ENCODE measurements at places on chromosomes 16 and 17.

DNA sequence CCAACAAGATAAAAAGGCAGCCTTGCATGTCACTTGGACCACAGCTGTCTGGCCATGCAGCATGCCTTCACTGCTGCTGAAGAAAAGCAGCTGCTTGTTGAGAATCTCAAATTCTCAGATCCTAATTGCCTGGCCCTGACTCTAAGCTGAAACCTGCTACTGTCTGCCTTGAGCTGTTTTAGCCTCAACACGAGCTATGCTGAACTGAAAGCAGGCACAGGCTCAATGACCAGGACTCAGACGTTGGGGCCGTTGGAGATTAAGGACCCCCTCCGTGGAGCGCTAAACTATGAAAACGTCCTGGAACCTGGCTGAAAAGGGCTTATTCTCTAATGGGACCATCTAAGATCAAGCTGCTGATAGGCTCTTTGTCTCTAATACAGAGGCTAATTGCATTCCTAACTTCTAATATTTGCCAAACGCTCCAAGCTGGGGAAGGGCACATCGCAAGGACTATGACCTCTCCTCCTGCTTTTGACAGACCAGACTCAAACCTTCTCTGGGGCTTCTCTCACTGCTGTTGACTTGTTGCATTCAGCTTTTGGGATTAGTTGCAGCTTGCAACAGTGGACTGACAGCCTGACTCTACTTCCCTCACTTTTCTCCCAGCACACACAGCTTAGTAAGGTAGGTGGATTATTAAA, 4.6 kb upstream of the PLK1 start:
- DNase-seq, result no peak

- no peak for DNase-seq
Observed at GRCh38 chr17:4125552-4125951, 17.3 kb downstream of the ZZEF1 start.

GRCh38 chr17:75472119-75472518, 15.7 kb downstream of the TMEM94 start:
- no peak for DNase-seq

DNA sequence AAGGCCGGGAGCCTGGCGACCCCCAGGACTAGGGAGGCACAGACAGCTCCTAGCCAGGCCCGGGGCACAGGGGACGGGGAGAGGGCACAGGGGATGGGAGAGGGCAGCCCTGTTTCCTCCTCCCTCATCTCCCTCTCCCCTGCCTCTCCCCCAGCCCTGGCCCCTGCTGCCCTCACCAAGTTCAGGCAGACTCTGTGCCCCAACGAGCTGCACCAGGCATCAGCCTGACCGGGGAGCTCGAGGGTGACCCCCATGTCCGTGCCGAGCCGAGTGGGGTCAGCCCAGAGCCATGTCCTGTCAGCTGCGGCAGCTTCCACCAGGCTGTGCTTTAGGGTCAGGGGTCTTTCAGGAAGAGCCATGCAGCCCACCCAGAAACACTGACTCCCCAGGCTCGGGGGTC, 6.0 kb downstream of the CDH15 start:
- no peak for DNase-seq

- peak; percentile 52 for DNase-seq
Observed at GRCh38 chr16:68319185-68319908, 8.5 kb downstream of the PRMT7 start.

DNA sequence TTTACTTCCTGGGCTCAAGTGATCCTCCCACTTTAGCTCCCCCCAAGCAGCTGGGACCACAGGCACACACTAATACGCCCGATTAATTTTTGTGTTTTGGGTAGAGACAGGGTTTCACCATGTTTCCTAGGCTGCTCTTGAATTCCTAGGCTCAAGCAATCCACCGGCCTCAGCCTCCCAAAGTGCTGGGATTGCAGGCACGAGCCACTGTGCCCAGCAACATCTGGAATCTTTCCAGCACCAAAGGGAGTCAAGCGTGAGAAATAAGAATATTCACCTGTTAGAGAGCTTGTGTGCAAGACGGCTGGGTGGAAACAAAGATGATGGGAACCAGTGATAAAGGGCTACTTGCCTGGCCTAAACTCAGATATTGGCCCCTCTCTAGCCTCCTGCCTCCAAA, 14.2 kb upstream of the ALOX12B start:
- no peak for DNase-seq

- no peak for DNase-seq
Observed at GRCh38 chr17:66950325-66950724, 14.2 kb upstream of the CACNG4 start.

DNA sequence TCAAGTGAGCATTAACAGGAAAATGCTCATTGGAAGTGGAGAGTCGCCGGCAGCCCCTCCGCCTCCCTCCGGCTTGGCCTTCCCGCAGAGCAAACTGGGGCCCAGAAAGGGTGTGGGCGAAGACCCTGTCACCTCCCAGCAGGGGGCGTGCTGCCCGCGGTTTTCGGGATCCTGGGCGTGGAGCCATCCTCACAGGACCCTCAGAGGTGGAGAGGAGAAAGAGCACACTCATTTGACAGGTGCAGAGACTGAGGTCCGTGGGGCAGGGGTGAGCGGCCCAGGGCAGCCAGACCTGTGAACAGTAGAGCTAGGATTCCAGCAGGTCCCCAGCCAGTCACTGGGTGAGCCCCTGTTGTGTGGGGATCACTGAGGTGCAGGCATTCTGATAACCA, 1002.9 kb downstream of the KCNJ18 start:
- no peak for DNase-seq

- DNase-seq, result no peak
Observed at GRCh38 chr16:87286839-87287626, 30.2 kb downstream of the C16orf95 start.

DNA sequence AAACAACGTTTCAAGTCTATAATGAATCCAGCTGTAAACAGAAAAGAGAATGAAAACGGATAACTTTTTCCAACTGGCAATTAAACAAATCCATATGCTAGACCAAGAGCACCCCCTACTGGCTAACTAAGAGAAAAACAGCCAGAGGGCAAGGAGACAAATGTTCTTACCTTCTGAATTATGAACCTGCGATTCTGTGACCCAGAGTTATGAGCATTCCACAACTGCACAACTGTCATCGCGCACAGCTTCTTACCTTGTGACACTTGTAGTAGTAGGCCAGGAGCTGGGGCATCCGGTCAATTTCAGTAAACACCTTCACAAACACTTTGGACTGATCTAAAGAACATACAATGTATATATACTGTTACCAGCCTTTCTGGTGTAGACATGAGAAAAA, 18.6 kb downstream of the COG7 start:
- no peak for DNase-seq

DNA sequence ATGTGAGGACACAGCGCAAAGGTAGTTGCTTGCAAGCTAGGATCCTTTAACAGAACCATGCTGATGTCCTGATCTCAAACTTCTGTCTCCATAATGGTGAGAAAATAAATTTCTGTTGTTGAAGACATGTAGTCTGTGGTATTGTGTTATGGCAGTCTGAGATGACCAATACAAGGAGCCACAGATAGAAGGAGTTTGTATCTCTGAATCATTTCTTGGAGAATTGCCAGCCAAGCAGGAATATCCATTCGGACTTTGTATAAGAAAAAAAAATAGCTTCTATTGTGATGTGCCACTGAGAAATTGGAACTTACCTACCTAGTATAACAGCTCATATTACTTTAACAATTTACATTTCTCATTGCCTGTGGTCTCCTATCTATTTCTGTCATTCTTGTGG, 447.6 kb upstream of the CA10 start:
- DNase-seq, result no peak

DNA sequence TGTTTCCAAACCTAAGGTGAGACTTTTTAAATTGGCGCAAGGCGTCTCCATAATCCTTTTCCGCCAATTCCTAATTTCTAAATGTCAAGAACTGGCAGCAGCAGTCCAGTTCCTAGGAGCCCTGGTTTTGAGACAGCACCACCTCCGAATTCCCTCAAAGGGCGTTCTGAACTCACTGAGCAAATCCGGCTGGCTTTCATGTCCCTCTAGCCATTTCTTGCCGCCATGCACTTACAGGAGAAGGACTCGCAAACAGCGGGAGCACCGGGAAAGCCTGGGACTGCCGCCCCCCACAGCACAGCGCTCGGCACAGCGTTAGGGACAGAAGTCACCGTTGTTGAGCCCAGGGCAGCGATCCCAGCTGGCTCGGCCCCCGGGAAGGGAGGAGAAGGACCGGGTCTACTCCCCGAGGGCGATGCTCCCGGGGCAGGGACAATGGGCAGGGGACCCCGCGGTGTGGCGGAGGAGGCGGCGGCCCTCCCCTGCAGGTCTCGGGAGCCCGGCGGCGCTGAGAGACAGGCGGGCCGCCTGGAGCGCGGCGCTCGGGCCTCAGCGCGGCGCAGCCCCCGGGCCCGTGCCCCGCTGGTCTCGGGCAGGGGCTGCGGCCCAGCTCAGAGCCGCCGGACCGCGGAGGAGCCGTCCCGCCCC, 545 bp downstream of the ARHGAP17 start:
- peak; percentile 28 for DNase-seq

- DNase-seq, result no peak
Observed at GRCh38 chr16:50079397-50080140, 13.8 kb downstream of the HEATR3 start.

DNA sequence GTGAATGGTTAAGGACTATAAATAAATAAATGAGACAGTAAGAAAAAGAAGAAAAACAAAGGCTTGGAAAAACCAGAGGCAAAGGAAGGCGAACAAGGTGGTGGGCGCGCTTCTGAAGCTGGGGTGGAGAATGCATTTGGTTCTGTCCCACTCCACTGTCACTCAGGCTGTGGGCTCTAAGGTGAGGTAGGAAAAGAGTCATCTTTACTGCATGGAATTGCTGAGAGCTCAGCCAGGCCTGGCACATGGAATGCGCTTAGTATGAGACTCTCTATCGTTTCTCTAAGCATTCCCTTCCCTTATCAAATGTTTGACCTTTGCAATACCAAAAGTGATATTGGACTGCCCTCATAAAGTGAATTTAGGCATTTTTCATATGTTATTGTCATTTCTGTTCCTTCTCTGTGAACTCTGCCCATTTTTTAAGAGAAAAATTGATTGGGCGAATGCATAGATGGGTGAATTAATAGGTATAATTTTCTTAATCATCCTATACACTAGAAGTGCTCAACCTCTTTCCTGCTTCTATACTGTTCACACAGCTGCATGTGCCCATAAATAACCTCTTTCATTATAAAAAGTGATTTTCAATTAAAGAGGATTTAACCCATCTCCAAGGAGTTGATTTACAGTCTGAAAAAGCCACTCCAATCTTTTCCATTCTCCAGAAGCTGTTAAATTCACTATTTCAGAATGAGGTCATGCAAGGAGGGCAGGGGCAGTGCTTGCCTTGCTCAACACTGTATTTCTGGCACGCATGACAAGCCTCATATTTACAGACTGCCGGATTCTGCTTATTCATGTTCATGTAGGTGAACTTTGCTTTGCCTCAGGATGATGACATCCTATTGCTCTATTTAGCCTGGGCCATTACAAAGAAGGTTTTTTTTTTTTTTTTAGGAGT, 87.7 kb downstream of the MYH10 start:
- DNase-seq, result no peak

DNA sequence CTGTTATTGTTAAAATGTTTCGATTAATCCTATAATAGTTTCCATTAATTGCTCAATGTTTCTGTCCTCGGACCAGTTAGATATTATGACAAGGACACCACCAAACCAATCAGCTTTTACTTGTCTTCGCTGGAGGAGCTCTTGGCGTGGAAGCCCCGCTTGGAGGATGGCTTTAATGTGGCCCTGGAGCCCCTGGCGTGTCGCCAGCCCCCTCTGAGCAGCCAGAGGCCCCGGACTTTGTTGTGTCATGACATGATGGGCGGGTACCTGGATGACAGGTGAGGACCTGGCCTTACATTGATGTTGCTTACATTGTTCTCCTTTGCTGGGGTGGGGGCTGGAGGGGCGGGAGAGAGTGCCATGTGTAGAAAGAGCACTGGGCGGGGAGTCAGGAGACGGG, 3.0 kb downstream of the ENGASE start:
- DNase-seq, result no peak

- DNase-seq, result no peak
Observed at GRCh38 chr17:61423967-61424649, 24.5 kb downstream of the TBX2 start.

- no peak for DNase-seq
Observed at GRCh38 chr16:77881355-77882030, 93.1 kb downstream of the VAT1L start.

DNA sequence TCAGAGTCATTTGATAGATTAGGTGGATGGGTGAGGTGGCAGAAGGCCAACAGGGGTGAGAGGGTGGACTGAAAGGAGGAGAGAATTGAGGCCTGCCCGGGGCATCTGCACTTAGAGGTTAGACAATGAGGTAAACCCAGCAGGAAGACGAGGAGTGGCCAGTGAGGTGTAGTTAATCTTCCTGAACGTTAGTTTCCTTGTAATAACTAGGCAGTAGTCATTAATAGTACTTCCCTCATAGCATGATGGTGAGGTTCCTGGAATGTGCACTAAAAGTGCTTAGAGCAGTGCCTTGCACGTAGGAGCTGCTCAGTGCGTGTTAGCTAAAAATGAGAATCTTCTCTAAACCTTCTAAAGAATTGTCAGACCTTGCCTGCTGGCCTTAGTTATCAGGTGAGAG, 13.5 kb upstream of the KSR1 start:
- DNase-seq, result no peak

DNA sequence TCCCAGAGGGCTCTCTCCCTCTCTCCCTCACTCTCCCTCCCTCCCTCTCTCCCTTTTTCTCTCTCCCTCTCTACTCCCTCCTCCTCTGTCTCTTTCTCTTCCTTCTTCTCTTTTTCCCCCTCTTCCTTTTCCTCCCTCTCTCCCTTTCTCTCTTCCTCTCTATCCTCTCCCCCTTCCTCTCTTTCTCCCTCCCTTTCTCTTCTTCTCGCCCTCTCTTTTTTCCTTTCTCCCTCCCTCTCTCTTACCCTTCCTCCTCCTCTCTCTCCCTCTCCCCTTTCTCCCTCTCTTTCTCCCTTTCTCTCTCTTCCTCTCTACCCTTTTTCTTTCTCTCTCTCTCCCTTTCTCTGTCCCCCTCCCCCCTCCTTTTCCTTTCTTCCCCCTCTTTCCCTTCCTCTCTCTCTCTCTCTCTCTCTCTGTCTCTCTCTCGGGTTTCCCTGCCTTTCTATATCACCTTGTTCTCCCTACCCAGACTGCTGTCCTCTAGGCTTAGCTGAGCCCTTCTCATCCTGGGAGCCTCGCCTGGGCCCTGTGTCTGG, 25.8 kb upstream of the TMEM220 start:
- no peak for DNase-seq

DNA sequence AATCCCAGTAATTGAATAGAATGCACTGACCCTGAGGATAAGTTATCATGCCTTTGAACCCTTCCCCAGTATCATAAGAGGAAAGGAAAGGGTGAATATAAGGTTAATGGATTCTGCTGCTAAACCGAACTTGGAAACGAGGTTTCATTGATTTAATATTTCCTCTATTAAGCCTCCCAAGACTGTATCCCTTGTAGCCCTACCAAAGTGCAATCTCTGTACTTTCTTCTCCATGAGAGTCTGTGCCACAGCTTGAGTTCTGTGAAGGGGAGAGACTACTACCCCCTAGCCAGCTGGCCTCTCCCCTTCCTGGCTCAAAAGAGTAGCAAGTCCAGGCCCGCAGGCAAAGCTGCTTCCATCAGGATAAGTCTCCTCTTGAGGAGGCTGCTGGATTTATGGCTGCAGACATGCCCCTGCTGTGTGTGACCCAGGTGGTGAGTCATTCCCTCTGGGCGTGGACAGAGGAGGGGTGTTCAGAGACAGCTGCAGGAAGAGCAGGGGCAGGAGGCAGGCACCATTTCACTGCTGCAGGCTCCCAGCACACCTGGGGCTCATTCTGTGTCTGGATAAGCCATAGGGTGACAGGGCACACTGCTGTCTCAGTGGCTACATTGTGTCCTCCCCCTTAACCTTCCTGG, 58.4 kb downstream of the TOM1L2 start:
- DNase-seq, result peak; percentile 44

All from activated CD4-positive, alpha-beta T cell treated with anti-CD3 and anti-CD28 coated beads, Interleukin-2, amount 50 U/mL, for 48 hours (primary cell).